Thyroid gland (tissue), 4 donors: ENCODE measurements at places on chromosomes 4 and X.

DNA sequence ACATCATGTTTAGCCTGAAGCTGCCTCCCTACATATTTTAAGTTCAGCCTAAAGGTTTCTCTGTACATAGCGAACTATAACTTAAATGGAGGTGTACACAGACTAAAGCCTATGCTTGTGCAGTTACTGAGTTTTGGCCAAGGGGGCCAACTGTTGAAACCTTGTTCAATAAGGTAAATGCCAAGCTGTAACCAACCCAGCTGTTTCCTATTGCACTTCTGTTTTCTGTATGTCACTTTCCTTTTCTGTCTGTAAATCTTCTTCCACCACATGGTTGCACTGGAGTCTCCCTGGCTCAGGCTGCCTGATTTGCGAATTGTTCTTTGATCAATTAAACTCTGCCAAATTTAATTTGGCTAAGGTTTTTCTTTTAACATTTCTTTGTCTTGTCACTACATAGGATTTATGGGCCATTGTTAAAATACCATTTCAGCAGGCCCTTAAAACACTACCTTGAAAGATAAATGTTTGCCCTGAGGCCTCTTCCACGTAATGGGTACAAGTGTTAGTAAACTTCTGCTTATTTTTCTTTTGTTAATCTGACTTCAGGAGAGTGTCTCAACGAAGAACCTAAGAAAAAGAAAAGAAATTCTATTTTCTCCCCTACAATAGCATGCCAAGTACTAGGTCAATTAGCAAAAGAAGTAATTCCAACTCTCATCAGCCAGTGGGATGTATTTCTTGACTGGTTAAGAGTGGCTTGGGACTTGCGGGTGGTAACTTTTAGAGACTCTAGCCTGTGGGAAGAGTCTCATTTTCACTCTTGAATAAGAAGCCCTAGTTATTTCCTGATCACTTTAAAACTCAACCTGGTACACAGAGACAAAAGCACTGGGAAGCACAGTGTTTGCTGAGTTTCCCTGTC, 45.7 kb upstream of the PRSS12 start:
- no peak for DNase-seq

DNA sequence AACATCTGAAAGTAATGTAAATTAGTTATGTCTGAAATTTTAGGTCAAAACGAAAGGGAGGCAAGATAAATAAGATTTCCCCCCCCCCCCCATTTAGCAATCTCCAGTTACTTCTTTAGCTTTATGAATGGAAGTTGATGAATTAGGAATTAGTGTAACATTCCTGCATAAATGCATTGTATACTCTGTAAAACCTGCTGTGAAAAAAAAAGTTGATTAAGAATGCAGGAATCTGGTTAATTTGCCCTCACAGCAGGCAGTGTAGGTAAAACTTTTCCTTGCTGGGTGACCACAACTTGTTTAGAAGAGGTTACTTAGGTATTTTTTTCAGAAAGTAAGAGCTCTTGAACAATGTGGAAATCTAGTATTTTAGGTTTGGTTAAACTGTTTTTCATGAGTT, 15.3 kb downstream of the LARP7 start:
- DNase-seq, result no peak

DNA sequence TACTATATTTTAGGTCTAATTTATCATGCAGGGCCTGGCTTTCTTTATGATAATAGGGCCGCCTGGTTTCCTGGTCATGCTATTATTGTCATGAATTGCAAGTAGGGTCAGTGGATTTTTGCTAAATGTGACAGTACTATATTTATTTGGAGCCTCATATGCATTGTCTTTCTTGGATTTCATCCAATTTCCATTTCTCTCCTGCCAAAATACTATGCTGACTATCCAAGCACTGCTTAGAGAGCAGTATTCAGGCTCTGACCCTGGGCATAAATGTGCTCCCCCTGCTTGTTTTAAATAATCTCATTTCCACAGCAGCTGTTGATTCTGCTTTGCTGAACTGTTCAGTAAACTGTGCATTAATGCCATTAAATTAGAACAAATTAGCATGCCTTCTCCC, 269.3 kb downstream of the GPM6A start:
- no peak for DNase-seq

GRCh38 chr4:60879135-60879701, 320.9 kb upstream of the ADGRL3 start:
- no peak for DNase-seq

DNA sequence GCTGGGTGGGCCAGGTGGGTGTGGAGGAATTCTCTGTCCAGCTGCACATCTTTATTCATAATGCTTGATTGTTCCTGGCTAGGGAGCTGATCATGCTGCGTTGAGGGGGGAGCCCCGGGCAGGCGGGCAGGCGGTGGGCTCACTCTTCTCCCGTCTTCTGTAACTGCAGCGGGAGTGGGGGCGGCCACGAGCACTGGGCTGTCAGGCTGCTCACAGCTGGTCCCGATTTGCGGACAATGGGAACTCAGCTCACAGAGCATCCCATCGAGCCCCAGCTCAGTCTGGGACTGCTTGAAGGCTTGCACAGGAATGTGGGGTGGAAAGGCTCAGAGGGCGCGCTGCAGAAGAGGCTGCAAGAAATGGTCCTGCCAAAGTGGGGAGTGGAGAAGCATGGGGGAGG, 63.8 kb downstream of the EFNB1 start:
- DNase-seq, result no peak
